ENCODE measurements at places on chromosomes 6 and 20.

DNA sequence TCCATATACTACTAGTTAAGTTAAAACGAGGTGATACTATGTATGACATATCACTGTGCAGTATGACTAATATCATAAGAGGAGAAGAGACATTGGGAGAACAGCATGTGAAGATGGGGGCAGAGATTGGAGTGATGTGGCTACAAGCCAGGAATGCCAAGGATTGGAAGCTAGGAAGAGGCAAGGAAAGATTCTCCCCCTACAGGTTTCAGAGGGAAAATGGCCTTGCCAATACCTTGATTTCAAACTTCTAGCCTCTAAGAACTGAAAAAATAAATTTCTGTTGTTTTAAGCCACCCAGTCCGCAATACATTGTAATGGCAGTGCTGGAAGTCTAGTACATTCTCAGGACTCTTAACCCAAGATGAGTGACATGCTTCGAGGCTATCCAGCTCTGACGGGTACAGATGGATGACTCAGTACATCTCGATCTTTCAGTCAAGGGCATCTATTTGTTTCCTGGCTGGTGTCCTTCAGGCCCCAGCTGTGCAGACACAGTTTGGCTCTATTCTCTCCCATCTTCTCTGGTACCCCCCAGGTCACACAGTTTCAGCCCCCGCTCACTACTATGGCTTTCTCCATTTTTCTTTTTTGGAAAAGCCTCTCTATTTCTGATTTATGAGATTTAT lies 55.5 kb upstream of the THEMIS start:
- no peak for DNase-seq

- DNase-seq = no peak
Measured at GRCh38 chr6:90960324-90960723, 373.5 kb upstream of the MAP3K7 start.

GRCh38 chr6:37381579-37381978 lies 27.8 kb downstream of the RNF8 start:
- no peak for DNase-seq

- no peak for DNase-seq
Measured at GRCh38 chr6:122780114-122780513, 598 bp downstream of the FABP7 start.

- DNase-seq = no peak
Measured at GRCh38 chr6:4936681-4937041, 67.2 kb downstream of the RPP40 start.

- peak; percentile 80 for DNase-seq
Measured at GRCh38 chr6:14542670-14543366, 425.2 kb downstream of the CD83 start.

DNA sequence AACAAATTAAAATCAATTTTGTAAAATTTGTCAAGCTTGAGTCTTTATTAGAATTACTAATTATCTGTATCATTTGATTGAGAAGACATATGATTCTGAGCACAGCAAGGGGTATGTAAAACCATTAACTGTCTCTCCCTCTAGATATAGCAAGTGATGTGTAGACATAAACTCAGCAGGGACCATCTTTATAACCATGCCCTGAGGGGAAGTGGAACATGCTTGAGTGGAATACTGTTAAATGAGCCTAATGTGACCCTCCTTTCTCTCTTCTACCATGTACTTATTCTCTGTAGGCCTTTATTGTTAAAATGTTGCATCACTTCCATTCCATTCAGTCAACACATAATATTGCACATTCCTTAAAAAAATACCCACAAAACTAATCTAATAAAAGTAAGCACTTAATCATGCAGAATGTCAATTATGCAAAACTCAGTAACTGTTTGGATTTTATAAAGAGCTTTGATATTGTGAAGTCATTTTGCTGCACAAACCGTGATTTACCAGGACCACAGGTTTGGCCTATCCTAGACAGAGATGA lies 896.6 kb upstream of the MANEA start:
- no peak for DNase-seq

- no peak for DNase-seq
Measured at GRCh38 chr6:112502351-112503090, 155.4 kb downstream of the RFPL4B start.

GRCh38 chr6:28349344-28349891 lies 329 bp upstream of the ZKSCAN3 start:
- no peak for DNase-seq

- no peak for DNase-seq
Measured at GRCh38 chr20:47338131-47338628, 18.3 kb downstream of the ZMYND8 start.

- DNase-seq = no peak
Measured at GRCh38 chr6:87181903-87182302, 26.5 kb downstream of the ZNF292 start.

DNA sequence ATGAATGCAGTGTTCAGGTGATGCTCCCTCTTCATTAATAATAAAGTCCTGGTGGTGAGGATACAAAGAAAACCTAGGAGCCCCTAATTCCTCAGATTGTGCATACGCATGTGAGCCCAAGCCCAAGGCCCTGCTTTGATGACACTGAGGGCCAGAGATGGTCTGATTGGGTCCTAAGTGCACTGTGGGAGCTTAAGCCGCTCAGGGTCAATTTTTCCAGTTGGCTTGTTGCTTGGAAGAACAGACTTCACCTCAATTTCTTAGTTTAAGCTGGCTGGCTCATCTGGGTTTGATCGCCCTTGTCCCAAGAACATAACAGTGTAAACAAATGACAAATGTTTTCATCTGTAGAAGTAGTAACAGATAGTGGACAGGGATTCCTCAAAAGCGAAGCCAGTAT lies 41.4 kb downstream of the INSM1 start:
- DNase-seq = no peak

DNA sequence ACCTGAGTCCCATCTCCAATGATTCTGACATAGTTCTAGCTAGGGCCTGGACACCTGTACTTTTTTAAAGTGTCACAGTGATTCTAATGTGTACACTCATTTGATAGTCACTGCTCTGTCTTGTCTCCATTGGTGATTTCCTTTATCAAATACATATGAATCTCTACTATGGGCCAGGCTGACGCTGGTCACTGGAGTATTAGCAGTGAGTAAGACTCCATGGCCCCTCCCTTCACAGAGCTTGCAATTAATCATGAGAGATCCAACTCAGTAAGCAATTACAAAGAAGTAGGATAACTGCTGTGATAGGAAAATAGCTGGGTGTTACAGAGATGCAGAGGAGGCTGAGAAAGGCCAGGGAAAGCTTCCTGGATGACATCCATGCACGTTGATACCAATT lies 19.3 kb upstream of the SASH1 start:
- no peak for DNase-seq

DNA sequence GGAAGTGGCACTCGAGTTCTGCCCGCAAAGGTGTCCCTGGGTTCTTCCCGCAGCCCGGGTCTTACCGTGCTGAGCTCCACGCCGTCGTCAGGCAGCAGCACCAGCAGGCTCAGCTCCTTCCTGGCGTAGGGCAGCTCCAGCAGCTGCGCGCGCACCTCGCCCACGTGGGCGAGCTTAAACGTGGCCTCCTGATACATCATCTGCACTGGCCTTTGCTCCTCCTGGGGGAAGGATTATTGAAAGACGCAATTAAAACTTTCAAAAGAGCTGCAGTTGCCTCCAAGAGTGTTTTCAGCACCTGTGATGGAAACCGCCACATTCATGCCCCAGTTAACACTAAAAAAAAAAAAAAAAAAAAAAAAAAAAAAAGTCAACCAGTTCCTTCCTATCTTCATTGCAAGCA lies 11.3 kb downstream of the SERPINB9 start:
- DNase-seq = peak; percentile 76

- DNase-seq = no peak
Measured at GRCh38 chr6:90500458-90500857, 86.4 kb downstream of the MAP3K7 start.

DNA sequence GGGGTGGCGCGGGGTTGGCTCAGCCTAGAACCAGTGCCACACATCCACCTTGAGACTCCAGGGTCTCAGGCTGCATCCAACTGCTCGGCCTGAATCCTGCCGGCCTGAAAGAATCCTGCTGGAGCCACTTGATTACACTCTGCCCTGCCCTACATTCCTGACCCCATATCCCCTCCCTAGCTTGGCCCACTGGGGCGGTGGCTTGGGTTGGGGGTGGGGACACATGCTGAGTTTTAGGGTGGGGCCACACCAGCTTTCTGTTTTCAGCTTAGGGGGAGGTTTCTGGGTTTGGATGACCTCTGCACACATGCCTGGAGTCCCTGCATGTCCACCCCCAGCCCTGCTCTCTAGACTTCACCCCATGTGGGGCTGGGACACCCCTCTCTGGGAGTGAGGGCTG lies 6.8 kb downstream of the ITPR3 start:
- DNase-seq = no peak

- no peak for DNase-seq
Measured at GRCh38 chr6:150830439-150831165, 34.9 kb upstream of the MTHFD1L start.

DNA sequence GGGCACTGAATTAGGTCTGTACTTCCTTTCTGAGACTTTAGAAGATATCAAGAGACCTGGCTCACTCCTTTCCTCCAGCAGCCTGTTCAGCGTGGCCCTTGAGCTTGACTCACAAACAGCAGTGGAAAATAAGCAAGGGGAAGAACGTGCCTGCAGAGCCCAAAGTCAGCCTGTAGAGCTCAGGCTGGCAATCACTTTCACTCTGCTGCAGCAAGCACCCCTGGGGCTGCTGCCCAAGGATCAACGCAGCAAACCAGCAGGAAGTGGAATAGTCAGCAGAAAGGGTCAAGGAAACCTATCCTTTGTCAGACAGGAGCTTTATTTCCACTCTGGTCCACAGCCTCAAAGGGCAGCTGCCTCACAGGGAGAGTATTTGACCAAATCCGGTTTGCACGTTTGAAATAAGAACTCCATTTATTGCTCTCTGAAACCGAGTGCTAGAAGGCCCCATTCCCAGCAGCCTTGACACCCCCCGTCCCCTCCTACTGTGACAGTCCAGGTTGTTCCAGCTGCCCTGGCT lies 77.4 kb downstream of the PRDM1 start:
- peak; percentile 56 for DNase-seq

- no peak for DNase-seq
Measured at GRCh38 chr6:151166180-151166579, 73.6 kb upstream of the AKAP12 start.

DNA sequence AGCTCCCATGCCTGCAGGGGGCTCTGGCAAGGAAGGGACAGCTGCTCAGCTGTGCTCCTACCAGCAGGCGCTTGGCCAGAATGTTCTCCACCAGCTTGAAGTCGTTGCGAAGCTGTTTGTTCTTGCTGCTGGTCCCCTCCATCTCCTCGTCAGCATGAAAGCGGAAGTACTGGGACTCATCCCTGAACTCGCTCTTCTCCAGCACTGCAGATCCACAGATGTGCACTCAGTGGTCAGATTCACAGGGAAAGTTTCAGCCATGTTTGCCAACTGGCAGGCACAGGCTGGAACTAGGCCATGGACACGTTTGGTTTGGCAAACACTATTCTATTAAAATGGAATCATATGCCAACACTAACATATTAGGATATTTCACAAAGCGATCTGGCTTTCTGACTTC lies 167.9 kb downstream of the PREX1 start:
- DNase-seq = no peak

GRCh38 chr6:80698459-80698858 lies 592.0 kb downstream of the BCKDHB start:
- DNase-seq = no peak

- no peak for DNase-seq
Measured at GRCh38 chr20:16314748-16315159, 258.5 kb downstream of the KIF16B start.

DNA sequence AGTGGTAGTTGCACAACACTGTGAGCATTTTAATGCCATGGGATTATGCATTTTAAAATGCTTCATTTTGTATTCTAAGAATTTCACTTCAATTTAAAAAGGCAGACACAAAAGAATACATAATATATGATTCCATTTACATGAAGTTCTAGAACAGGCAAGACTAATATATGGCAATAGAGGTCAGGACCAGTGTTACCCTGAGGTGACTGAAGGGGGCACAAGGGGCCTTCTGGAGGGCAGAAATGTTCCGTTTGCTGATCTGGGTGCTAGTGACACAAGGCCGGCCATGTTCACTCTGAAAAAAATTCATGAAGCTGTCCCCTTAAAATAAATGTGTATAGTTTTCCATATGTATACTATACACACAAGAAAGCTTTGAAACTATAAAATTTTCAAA lies 28.5 kb downstream of the TASP1 start:
- no peak for DNase-seq

GRCh38 chr6:40822619-40823018 lies 216.4 kb downstream of the UNC5CL start:
- no peak for DNase-seq

DNA sequence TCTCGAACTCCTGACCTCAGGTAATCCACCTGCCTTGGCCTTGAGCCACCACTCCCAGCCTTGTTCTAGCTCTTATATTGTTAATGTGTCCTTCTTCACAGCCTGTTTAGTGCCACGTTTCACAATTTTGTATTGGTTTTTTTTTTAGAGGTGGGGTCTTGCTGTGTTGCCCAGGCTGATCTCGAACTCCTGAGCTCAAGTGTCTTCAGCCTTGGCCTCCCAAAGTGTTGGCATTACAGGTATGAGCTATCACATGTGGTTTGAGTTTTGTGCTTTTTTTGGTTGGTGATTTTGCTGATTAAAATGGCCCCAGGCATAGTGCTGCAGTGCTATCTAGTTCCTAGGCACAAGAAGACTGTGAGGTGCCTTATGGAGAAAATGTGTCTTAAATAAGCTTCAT lies 5.9 kb upstream of the CSTL1 start:
- DNase-seq = no peak

- DNase-seq = no peak
Measured at GRCh38 chr20:3223651-3223993, 14.3 kb downstream of the ITPA start.

DNA sequence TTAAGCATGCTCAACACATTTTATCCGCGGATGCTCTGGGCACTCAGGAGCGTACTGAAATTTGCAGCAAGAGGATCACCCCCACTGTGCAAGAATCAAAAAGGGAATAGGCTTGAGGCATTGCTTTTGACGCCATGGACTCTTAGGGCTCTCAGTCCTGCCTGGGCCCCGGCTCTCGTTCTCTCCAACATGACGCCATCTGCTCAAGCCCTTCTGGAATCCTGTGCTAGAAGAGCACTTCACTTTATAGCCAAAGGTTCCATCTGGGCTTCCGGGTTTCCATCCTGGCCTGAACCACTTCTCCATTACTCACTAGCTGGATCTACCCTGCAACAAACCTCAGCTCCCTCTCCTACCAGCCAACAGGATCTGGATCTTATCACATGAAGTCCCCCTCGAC lies 105.3 kb downstream of the FOXF2 start:
- DNase-seq = no peak

DNA sequence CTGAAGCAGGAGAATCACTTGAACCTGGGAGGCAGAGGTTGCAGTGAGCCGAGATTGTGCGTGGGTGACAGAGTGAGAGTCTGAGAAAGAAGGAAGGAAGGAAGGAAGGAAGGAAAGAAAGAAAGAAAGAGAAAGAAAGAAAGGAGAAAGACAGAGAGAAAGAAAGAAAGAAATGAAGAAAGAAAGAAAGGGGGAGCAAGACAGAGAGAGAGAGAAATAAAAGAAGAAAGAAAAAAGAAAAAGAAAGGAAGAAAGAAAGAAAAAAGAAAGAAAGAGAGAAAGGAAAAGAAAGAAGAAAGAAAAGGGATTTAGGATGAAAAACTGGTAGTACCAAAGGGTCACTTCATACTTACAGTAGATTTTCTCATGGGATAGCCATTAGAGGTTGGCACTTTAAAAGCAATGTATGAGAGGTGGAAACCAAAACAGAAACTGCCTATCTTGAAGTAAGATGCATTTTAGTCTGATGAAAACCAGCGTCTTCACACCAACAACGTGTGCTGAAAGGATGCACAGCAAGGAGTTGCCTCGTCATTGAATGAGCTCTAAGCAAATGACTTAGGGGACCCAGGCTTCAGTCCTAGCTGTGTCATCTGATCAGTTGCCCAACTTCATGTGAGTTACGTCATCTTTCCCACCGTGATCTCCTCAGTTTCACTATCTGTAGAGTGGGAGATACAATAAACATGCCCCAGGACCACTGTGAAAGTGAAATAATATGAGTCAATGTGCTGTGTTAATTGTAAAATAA lies 133.9 kb upstream of the NEDD9 start:
- peak; percentile 65 for DNase-seq
